Caki2 (cell line): ENCODE measurements at places on chromosomes 16 and 17. TPM values are rescaled to one million over a fixed set of nuclear protein-coding genes. Genes with fewer than 3 reads are reported as not detected.

Gene EVPL
- total RNA-seq: 48.6 and 51.7 TPM in 2 replicates

Gene METRN
- 1,206 and 1,492 TPM in 2 replicates for total RNA-seq

Gene ATP2A3
- total RNA-seq: 5.0 and 7.7 TPM in 2 replicates

Gene KRTAP9-4
- total RNA-seq: not detected in 2 replicates

Gene INO80E
- 131 and 229 TPM in 2 replicates for total RNA-seq

Gene CD300A
- not detected in 2 replicates for total RNA-seq

Gene CTRB2
- total RNA-seq: not detected in 2 replicates

Gene ITPRIPL2
- total RNA-seq: 19.7 and 29.0 TPM in 2 replicates

Gene ZG16
- total RNA-seq: not detected in 2 replicates

Gene B9D1
- total RNA-seq: 55.1 and 60.4 TPM in 2 replicates

Gene CAPNS2
- total RNA-seq: not detected in 2 replicates

Gene GPR142
- not detected in 2 replicates for total RNA-seq

Gene C16orf86
- total RNA-seq: not detected in 2 replicates

Gene RRAD
- total RNA-seq: 147 and 161 TPM in 2 replicates

Gene TUBG2
- 3.1 and 6.7 TPM in 2 replicates for total RNA-seq

Gene SEPTIN1
- total RNA-seq: not detected in 2 replicates

Gene KRT9
- total RNA-seq: not detected in 2 replicates

Gene SLC13A2
- total RNA-seq: not detected in 2 replicates

Gene EVPLL
- not detected in 2 replicates for total RNA-seq

Gene SPNS2
- total RNA-seq: 0.71 and 2.3 TPM in 2 replicates

Gene TBC1D3L
- total RNA-seq: 2.8 and 4.3 TPM in 2 replicates
